ENCODE measurements at places on chromosomes 7 and 10.

DNA sequence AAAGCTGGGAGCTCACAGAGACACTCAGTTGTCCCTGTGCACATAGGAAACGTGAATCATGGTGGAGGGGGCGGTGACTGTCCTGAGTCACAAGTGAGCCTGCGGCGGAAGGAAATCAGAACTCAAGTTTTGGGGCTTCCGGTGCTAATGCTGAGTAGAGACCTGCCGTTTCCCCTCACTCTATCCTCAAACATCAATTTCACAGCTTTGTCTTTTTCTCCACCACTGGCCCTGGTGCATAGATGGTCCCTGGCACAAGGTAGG, 21.9 kb downstream of the ADCYAP1R1 start:
- DNase-seq, result no peak

DNA sequence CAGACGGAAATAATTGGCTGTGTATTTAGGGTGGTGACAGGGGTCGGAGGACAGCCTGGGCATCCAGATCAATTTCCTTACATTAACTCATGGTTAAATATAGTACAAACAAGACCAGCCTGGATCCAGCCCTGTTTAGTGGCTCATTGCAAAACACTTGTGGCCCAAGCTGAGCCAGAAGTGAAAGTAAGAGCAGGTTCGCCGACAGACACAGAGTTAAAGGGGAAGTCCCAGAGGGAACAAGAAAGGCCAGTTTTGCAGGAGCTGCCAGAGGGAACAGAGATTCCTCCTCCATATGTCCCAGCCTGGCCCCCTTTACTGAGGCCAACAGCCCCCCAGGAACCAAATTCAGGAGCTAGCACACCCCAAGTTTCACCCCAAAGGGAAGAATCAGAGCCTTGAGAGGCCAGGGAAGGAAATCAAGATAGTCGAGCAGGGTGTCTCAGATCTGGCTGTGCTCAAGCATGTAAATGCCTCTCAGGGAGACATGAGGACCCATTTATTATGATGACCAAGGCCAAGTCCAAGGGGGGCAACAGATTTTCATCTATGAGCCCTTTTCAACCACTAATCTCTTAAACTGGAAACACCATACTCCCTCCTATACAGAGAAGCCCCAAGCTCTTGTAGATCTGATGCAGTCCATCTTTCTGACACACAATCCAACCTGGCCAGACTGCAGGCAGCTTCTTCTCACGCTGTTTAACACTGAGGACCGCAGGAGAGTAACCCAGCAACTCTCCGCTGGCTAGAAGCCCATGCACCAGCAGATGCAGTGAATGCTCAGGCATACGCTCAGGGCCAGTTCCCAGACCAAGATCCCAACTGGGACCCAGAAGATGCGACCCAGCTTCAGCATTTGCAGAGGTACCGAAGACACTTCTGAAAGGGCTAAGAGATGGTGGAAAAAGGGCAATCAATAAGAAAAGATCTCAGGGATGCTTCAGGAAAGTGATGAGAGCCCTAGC, 15.9 kb upstream of the ADCK2 start:
- peak; percentile 36 for DNase-seq

DNA sequence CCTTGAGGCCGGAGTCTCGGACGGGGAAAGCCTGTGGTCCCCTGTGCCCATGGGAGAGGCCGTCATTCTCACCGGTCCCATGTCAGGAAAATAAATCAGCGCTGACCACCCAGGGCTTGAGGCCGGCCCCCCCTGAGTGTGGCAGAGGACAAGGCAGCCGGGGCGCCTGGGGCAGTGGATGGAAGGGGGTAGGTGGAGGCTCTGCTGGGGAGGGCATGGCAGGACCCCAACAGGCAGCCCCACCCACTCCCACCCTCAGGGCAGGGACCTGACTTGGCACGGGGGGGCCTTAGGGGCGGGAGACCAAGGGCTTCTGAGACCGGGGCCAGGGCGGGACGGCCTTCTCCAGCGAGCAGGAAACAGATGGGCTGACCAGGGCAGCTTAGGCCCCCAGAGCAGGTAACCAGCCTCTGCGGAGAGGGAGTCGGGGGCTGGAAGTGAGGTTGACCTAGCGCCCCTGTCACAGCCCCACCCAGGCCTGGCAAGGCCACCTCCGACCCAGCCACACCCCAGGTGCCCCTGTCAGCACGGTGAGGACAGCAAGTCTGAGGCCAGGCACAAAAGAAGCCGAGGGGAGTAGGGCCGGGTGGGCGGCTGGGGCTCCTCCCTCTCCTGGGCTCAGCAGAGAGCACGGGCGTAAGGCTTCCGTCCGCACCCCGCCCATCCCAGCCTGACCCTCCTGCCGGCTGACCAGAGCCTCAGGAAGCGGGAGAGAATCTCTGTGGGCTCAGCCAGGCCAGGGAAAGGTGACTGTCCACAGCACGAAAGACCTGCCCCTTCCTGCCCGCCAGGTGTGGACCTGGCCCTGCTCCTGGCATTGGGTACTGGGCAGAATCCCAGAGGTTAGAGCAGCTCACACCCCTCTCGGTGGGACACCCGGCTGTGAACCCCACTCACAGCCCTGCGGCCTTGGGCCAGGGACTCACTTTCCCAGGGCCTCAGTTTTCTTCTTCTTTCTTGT, 87.4 kb downstream of the FOXL3 start:
- DNase-seq, result peak; percentile 1

GRCh38 chr10:59279991-59280505, 82.3 kb downstream of the FAM13C start:
- no peak for DNase-seq

DNA sequence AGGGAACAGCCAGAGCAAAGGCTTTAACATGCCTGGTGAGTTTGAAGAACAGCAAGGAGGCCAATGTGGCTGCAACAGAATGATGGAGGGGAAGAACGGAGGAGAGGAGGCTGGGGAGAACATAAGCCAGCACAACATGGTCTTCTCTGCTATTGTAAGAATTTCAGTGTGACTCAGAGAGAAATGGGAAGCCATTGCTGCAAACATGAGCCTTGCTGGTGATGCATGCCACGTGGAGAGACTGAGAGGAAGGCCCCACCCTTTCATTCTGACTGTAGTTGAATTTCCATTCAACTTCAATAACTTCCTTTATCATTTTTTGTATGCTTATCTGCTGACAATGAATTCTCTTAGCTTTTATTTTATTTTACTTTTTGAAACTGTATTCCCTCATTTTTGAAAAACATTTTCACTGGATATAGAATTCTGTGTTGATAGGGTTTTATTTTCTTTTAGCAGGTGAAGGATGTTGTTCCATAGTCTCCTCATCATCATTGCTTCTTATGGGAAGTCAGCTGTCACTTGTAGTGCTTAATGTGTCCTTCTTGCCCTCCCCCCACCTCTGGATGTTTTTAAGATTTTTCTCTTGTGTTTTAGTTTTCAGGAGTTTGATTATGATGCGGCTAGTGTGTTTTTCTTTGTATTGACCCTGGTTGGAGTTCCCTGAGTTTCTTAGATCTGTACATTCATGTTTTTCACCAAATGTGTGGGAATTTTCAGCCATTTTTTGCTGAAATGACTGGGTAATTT, 46.4 kb upstream of the LEP start:
- DNase-seq, result no peak

GRCh38 chr10:119441151-119441821, 101.2 kb downstream of the RGS10 start:
- DNase-seq, result no peak

- DNase-seq, result no peak
These were observed 13.4 kb downstream of the NIPSNAP2 start for GRCh38 chr7:55977831-55978230.

DNA sequence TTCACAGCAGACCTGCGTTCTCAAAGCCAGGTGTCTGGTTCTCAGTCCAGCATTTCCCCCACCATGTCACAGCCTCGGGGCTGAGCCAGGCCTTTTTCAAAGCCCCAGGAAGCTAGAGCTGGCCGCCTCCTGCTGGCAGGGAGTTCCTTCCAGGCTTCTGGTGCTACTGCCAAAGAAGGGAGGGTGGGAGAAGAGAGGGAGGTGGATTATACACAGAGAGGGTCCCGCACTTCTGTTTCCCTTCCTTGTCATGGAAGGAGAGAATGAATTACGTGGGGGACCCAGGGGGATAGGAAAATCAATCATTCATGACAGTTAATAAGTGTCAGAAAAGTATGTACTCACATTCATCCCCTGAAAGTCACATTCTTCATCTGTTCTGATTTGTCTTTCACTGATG, 600 bp upstream of the LGI1 start:
- DNase-seq, result no peak

- no peak for DNase-seq
These were observed 41.2 kb downstream of the ANLN start for GRCh38 chr7:36430881-36431280.

DNA sequence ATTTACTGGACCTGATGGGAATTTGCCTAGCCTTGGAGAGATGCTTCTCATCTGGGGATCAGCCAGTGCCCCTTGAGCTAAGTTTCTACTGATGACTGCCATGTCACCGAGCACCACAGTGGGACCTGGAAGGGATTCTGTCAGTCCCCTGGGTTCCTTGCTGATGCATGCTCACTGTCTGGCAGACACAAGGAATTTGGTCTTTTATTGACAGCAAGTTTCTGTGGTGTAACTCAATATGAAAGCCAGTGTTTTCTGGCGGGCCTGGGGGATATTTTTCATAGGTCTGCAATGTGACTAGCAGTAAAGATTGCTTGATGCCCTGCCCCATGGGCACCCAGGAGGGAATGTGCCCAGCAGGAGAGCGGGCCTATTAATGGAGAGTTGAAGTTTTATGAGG, 30.7 kb downstream of the MAP3K8 start:
- DNase-seq, result no peak

- DNase-seq, result no peak
These were observed 45.2 kb downstream of the WIPF3 start for GRCh38 chr7:29851487-29851886.

DNA sequence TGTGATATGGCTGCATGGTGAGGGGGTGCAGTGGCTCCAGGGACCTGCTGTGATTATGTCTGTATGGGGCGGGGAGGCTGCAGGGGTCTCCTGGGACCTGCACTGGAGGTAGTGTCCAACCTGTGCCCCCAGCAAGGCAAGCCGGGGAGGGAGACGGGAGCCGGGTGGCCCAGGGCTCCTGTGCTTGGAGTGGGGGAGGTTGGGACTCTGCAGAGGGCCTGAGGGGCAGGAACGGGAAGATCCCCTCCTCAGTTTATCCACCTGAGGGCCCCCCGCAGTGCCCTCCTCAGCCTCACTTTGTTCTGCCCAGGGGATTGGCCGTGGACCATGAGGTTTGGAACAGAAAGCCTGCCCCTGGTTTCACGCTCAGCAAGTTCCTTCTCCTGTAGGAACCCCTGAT, 22.8 kb upstream of the PWWP2B start:
- DNase-seq, result no peak

- DNase-seq, result no peak
These were observed 300.7 kb upstream of the ADARB2 start for GRCh38 chr10:2038036-2038435.

DNA sequence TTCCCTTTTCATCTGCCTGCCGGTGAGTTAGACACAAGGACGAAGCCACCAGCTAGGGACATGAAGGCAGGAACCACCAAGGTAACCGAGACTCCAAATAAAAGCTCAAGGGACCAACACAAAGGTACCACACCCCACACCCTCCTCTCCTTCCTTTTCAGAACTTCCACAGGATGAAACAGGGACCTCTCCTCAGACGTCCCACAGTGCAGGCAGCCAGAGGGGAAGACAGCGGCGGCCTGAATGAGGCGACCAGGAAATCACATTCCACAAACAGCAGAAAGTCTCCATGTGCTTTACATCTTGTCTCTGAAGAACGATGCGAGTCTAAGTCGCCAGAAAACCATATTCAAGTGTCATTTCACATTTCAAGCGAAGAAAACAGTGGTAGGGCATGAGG, 97.8 kb downstream of the DIP2C start:
- DNase-seq, result no peak

DNA sequence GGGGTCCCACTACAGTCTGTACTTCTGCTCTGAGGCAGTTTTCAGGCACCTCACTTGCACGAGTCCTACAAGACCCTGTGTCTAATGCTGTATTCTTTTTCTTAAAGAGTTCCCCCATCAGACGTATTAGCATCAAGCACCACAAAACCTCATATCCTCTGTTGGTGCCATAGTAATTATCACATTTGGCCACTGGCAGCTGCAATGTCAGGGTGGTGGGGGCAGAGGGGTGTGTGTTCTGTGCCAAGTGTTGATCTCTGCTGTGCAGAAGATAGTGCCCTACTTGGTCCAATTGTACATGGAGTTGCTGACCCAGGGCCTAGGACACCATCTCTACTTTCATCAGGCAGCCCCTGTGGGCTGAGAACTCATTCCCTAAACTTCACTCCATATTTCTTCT, 20.0 kb upstream of the JAZF1 start:
- no peak for DNase-seq

Data from activated naive CD4-positive, alpha-beta T cell treated with Interleukin-2 at 50 U/mL for 16 hours (primary cell).